ENCODE measurements at places on chromosomes 2 and 18.

DNA sequence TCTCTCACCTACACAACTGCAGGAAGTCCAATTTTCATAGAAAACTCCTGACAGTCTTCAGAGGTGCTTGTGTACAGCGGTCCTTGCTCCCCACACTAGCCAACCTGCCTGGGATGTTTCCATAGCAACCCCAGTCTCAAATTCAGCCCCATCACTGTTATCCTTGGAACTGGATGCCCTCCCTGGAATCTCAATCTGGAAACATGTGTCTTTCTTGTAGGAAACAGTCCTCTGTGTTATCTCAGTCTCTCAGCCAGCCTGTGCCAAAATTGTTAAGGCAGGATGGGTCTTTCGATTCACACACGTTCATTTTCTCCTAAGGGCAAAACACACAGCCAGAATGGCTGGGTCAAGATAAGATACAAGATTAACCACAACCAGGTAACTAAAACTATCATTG is 295.5 kb upstream of the RND3 start:
- no peak for DNase-seq
- no peaks in the 10 kb centered on the region for H3K4me1 ChIP-seq
- H3K4me3 ChIP-seq = no peak overlapping the region

GRCh38 chr2:27833931-27834330 is 56.3 kb downstream of the RBKS start:
- H3K4me3 ChIP-seq = no peak overlapping the region
- peaks cover 9% of the 10 kb centered on the region for H3K27me3 ChIP-seq
- no peak for DNase-seq
- no peak overlapping the region for H3K27ac ChIP-seq
- H3K36me3 ChIP-seq = peaks cover 5% of the 10 kb centered on the region
- H3K4me1 ChIP-seq = no peaks in the 10 kb centered on the region

- peak overlapping the region; percentile 84 for H3K4me3 ChIP-seq
- peak overlapping the region; percentile 86 for H3K27ac ChIP-seq
- H3K4me1 ChIP-seq = peaks cover 17% of the 10 kb centered on the region
- peak; percentile 22 for DNase-seq
Observed at GRCh38 chr2:110748489-110748867, 16.1 kb downstream of the ACOXL start.

GRCh38 chr18:74517236-74517630 is 17.1 kb upstream of the CNDP1 start:
- DNase-seq = no peak
- H3K27ac ChIP-seq = no peak overlapping the region
- peaks cover 9% of the 10 kb centered on the region for H3K36me3 ChIP-seq
- H3K4me1 ChIP-seq = peaks cover 8% of the 10 kb centered on the region

- DNase-seq = no peak
- H3K4me1 ChIP-seq = peaks cover 20% of the 10 kb centered on the region
- peak overlapping the region; percentile 21 for H3K27ac ChIP-seq
- peaks cover 5% of the 10 kb centered on the region for H3K27me3 ChIP-seq
- no peak overlapping the region for H3K4me3 ChIP-seq
Observed at GRCh38 chr2:159124441-159124911, 156.0 kb downstream of the TANC1 start.

- peaks cover 27% of the 10 kb centered on the region for H3K27me3 ChIP-seq
- DNase-seq = no peak
Observed at GRCh38 chr18:54043484-54044251, 180.8 kb downstream of the MBD2 start.

DNA sequence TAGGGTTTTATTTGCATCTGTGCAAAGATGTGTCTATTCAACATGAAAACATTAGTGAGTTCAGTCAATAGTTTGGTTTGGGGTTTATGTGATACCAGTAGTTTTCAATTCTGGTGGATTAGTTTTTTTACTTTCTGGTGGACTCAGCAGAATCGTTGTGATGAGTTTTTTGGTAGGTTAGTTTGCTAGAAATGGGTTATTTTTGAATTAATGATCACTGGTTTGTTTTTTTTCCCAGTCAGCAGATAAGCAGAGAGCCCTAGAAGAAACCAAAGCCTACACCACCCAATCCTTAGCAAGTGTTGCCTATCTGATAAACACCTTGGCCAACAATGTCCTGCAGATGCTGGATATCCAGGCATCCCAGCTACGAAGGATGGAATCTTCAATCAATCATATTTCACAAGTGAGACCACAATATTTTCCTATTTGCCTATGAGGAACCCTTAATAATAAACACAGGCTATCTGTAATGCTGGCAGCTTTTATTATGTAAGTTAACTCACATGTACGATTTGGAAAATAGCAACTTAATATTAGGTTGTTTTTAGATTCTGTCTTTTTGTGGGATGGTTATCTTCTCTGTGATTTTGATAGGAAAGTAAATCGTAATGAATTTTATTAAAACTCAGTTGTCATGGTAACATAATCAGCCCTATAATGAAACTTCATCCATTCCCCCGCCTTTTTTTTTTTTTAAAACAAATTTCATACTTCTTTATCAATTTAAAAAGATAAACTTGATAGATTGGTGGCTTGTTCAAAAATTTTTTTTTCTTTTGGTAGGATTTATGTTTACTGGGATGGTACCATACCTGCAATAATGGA is 38.7 kb downstream of the ABI2 start:
- H3K27ac ChIP-seq = no peak overlapping the region
- peaks cover 3% of the 10 kb centered on the region for H3K4me1 ChIP-seq
- no peaks in the 10 kb centered on the region for H3K36me3 ChIP-seq

DNA sequence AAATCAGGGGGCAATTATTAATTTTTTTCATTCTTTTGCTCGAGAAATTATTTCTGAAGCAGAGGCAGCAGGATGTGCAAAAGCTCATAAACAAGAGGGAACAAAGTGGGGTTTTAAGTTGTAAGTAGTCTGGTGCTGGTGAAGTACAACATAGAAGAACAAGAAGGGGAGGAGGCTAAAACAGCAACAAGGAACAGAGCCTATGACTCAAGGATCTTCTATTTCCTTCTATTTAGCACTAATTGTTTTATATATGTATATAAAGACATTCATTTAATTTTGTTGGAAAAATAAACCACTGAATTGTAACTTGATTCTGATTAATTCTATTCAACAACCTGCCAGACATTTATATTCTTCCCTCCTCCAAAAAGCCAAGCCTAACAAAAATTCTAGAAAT is 35.0 kb downstream of the YES1 start:
- peaks cover 10% of the 10 kb centered on the region for H3K4me1 ChIP-seq
- H3K36me3 ChIP-seq = peaks cover 2% of the 10 kb centered on the region
- H3K27ac ChIP-seq = no peak overlapping the region
- no peak for DNase-seq

DNA sequence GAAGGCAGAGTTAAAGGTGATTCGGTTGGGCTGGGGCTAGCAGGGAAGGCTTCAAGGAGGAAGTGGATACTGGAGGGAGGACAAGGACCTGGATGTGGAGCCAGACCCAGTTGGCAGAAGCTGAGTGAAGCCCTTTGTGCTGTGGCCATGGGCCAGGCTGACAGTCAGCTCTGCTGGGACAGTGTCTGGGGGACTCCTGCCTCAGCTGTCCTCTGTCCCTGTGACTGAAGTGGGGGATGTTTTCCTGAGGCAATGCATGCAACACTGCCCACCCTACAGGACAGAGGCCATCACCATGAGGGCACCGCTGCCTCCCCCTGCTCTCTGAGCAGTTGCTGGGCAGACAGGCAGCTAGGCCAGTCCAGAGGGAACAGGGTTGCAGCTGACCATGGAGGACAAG is 40.0 kb downstream of the ST8SIA5 start:
- H3K4me3 ChIP-seq = no peak overlapping the region
- no peaks in the 10 kb centered on the region for H3K36me3 ChIP-seq
- peaks cover 2% of the 10 kb centered on the region for H3K4me1 ChIP-seq
- no peak for DNase-seq

DNA sequence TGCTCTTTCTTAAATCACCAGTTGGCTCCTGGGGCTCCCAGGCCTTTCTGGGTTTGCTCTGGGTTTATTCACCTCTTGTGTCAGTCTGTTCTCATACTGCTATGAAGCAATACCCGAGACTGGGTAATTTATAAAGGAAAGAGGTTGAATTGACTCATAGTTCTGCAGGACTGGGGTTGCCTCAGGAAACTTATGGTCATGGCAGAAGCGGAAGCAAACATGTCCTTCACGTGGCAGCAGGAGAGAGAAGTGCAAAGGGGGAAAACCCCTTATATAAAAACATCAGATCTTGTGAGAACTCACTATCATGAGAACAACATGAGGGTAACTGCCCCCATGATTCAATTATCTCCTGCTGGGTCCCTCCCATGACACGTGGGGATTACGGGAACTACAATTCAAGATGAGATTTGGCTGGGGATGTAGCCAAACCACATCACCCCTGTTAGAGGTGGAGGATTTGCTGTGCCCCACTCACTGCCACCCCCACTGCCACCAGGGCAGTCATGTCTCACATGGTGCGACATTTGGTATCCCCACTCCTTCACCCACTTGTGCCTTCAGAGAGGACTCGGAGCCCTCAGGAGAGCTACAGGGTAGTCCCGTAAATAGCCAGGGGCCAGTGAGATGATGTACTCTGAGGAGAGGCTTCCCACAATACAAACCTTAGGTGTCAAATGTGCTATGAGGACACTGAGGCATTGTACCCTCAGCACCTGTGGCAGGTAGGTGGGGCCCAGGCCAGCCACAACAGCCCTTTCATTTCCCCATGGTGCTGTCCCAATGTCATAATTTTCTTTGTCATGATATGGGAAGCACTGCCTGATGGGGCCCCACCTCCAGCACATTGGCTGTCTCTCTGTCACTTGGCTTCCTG is 35.7 kb downstream of the CDC42EP3 start:
- peak overlapping the region; percentile 62 for H3K4me3 ChIP-seq
- peaks cover 10% of the 10 kb centered on the region for H3K36me3 ChIP-seq
- H3K27me3 ChIP-seq = no peaks in the 10 kb centered on the region

GRCh38 chr2:33365264-33365970 is 111.0 kb upstream of the RASGRP3 start:
- DNase-seq = no peak
- H3K4me1 ChIP-seq = no peaks in the 10 kb centered on the region
- no peaks in the 10 kb centered on the region for H3K36me3 ChIP-seq
- H3K4me3 ChIP-seq = no peak overlapping the region
- H3K27me3 ChIP-seq = peaks cover 25% of the 10 kb centered on the region
- H3K27ac ChIP-seq = no peak overlapping the region

- H3K4me1 ChIP-seq = peaks cover 39% of the 10 kb centered on the region
- peaks cover 10% of the 10 kb centered on the region for H3K36me3 ChIP-seq
- H3K27me3 ChIP-seq = no peaks in the 10 kb centered on the region
- DNase-seq = no peak
Observed at GRCh38 chr2:201152999-201153815, 29.7 kb upstream of the CASP10 start.

DNA sequence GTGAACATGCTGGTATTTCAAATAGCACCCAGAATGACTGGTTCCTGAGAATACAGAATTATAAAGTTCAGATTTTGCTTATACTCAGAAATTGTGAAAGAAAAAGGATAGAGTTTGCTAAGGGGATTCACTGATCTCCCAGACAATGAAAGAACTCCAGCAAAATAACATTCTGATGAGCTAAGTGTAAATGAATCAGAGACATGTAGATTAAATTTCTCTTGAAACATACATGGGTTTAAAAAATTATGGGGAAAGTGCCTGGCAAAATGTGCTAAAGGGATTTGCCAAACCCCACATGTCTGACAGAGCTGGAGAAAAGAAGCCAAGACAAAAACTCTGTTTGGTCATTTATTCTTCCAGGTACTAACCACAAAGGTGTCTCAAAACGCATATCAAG is 116.3 kb downstream of the FTCDNL1 start:
- no peak overlapping the region for H3K27ac ChIP-seq
- H3K27me3 ChIP-seq = peaks cover 49% of the 10 kb centered on the region
- H3K4me3 ChIP-seq = no peak overlapping the region
- no peak for DNase-seq
- peaks cover 5% of the 10 kb centered on the region for H3K36me3 ChIP-seq

- no peak overlapping the region for H3K27ac ChIP-seq
- peaks cover 33% of the 10 kb centered on the region for H3K27me3 ChIP-seq
- no peak for DNase-seq
- H3K4me3 ChIP-seq = no peak overlapping the region
- peaks cover 10% of the 10 kb centered on the region for H3K4me1 ChIP-seq
Observed at GRCh38 chr2:233817361-233817911, 36.9 kb downstream of the HJURP start.

GRCh38 chr18:24019641-24020331 is 5.2 kb downstream of the TTC39C start:
- no peak for DNase-seq
- H3K27me3 ChIP-seq = no peaks in the 10 kb centered on the region
- H3K27ac ChIP-seq = peak overlapping the region; percentile 97
- H3K4me1 ChIP-seq = peaks cover 71% of the 10 kb centered on the region
- peak overlapping the region; percentile 97 for H3K4me3 ChIP-seq
- H3K36me3 ChIP-seq = peaks cover 11% of the 10 kb centered on the region

GRCh38 chr2:30259827-30260679 is 28.7 kb downstream of the LBH start:
- H3K27ac ChIP-seq = peak overlapping the region; percentile 39
- no peak overlapping the region for H3K4me3 ChIP-seq
- H3K27me3 ChIP-seq = no peaks in the 10 kb centered on the region
- DNase-seq = no peak
- H3K36me3 ChIP-seq = peaks cover 16% of the 10 kb centered on the region

DNA sequence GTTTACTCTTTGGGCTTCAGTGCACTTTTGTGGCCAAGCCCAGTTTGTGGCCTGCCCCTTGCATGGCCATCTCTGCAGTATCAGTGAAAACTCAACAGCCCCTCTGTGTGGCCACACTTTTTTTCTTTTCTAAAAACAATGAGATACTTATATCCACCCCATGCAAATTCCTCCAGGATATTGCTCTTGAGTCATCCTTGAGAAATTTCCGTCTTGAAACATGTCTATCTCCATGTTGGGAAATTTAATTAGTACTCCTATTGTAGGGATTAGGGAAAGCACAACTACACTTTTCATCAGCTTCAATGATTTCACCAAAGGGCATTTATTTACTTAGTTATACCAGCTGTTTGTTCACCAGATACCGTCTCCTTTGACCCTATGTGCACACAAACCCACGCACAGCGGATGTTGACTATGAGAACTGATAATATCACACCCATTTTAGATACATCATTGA is 993.1 kb downstream of the TSN start:
- no peak overlapping the region for H3K4me3 ChIP-seq
- H3K36me3 ChIP-seq = no peaks in the 10 kb centered on the region
- H3K27me3 ChIP-seq = no peaks in the 10 kb centered on the region
- no peaks in the 10 kb centered on the region for H3K4me1 ChIP-seq
- no peak for DNase-seq

GRCh38 chr2:19706332-19706731 is 195.5 kb downstream of the TTC32 start:
- H3K27me3 ChIP-seq = peaks cover 15% of the 10 kb centered on the region
- H3K27ac ChIP-seq = no peak overlapping the region
- no peak overlapping the region for H3K4me3 ChIP-seq
- H3K4me1 ChIP-seq = no peaks in the 10 kb centered on the region
- peaks cover 2% of the 10 kb centered on the region for H3K36me3 ChIP-seq
- DNase-seq = no peak

GRCh38 chr2:160261732-160262131 is 61.7 kb upstream of the ITGB6 start:
- H3K27me3 ChIP-seq = peaks cover 7% of the 10 kb centered on the region
- no peak for DNase-seq
- no peak overlapping the region for H3K27ac ChIP-seq
- peaks cover 3% of the 10 kb centered on the region for H3K36me3 ChIP-seq
- H3K4me3 ChIP-seq = no peak overlapping the region

- H3K27me3 ChIP-seq = no peaks in the 10 kb centered on the region
- no peak overlapping the region for H3K27ac ChIP-seq
- no peaks in the 10 kb centered on the region for H3K4me1 ChIP-seq
Observed at GRCh38 chr2:4715065-4715464, 977.1 kb upstream of the SOX11 start.
